Osteocyte (in vitro differentiated cells): ENCODE measurements at places on chromosomes 5 and 9. TPM values are rescaled to one million over a fixed set of nuclear protein-coding genes. Genes with fewer than 3 reads are reported as not detected.

DNA sequence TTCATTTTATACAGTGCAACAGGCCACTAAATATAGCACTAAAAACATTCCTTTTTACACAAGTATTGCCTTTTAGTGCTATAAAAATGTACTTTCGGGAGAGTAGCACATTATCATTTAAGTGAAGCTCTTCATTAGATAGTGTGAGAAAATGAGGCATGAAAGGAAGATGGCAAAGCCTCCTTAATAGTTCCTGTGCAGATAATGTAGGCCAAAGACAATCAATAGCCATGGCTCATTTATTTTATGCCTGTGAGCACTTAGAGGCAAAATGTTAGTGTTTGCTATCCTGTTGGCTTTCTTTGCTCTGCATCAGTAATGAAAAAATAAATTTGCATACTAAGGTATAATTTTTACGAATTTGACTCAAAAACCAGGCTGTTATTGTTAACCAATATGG is 929.5 kb upstream of the C9orf72 start:
- H3K27ac ChIP-seq = no peak overlapping the region
- H3K4me1 ChIP-seq = no peaks in the 10 kb centered on the region
- DNase-seq = no peak
- H3K27me3 ChIP-seq = no peaks in the 10 kb centered on the region

GRCh38 chr5:53403758-53404157 is 76.7 kb upstream of the FST start:
- H3K27me3 ChIP-seq = no peaks in the 10 kb centered on the region
- H3K4me1 ChIP-seq = peaks cover 30% of the 10 kb centered on the region
- no peak for DNase-seq
- no peak overlapping the region for H3K4me3 ChIP-seq
- H3K36me3 ChIP-seq = no peaks in the 10 kb centered on the region

ORM1 gene
- not detected in 2 replicates for total RNA-seq

GRCh38 chr5:132485641-132486317 is 4.8 kb downstream of the IRF1 start:
- no peak for DNase-seq
- no peak overlapping the region for H3K4me3 ChIP-seq
- no peak overlapping the region for H3K27ac ChIP-seq
- no peaks in the 10 kb centered on the region for H3K27me3 ChIP-seq
- H3K4me1 ChIP-seq = peaks cover 33% of the 10 kb centered on the region
- H3K36me3 ChIP-seq = peaks cover 53% of the 10 kb centered on the region

TNC gene
- 75.1 and 81.8 TPM in 2 replicates for total RNA-seq

- DNase-seq = peak; percentile 40
- no peaks in the 10 kb centered on the region for H3K4me1 ChIP-seq
- H3K27ac ChIP-seq = no peak overlapping the region
Measured at GRCh38 chr9:98558575-98558974, 150.2 kb downstream of the GABBR2 start.

MGAT1 gene
- total RNA-seq = 137 and 140 TPM in 2 replicates

DNA sequence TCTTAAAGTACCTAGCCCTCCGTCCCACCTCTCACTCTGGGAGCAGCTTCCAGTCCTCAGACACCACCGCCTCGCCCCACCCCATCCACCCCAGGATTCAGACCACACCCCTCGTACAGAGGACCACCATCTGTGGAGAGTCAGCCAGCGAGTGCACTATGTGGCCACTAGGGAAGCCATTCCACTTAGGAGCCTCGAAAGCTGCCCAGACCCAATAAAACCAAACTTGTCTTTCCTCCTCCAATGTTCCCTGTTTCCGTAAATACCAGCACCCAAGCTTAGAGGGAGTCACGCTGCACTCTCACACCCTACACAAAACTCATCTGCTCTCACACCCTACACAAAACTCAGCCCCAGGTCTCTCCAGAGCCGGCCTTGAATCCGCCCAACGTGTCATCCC is 1.9 kb downstream of the GCNT4 start:
- no peak overlapping the region for H3K27ac ChIP-seq
- H3K27me3 ChIP-seq = no peaks in the 10 kb centered on the region
- peaks cover 11% of the 10 kb centered on the region for H3K36me3 ChIP-seq
- no peak overlapping the region for H3K4me3 ChIP-seq
- H3K4me1 ChIP-seq = peaks cover 60% of the 10 kb centered on the region
- no peak for DNase-seq

GRCh38 chr5:138724470-138725146 is 28.6 kb upstream of the CTNNA1 start:
- no peaks in the 10 kb centered on the region for H3K36me3 ChIP-seq
- H3K27me3 ChIP-seq = peaks cover 2% of the 10 kb centered on the region
- H3K4me3 ChIP-seq = no peak overlapping the region
- no peak for DNase-seq
- H3K4me1 ChIP-seq = peaks cover 20% of the 10 kb centered on the region

GCNT1 gene
- total RNA-seq = 8.0 and 8.6 TPM in 2 replicates

DNA sequence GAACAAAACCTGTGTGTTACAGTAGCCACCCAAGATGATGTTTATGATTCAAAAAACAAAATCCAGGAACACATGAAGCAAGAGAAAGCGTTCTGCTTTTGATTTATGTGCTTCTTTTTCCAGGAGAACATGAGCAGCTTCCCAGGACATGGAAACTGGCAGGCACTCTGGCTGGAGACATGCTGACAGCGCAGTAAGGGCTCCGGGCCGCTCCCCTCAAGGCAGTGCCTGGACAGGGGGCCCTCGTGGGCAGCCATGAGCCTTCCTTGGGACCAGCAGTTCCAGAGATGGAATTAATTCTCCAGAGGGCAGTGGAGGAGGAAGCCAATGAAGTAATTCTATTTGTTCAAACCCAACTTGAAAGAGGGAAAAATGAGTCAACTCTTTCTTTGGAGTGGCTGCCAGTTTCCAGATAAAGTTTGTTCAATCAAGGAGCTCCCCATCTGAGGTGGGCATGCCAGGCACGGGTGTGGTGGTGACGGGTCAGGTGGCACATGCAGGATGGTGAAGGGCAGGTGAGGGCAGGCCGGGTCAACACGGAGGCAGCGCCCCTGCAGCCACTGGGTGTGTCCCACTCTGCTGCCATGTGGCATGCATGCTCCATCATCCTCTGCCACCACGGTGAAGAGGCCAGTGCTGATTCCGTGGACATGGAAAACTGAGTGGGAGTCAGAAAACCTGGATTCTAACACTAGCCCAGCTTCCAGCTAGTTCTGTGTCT is 83.8 kb downstream of the OTULIN start:
- H3K27ac ChIP-seq = no peak overlapping the region
- H3K27me3 ChIP-seq = no peaks in the 10 kb centered on the region
- no peak for DNase-seq
- H3K36me3 ChIP-seq = peaks cover 21% of the 10 kb centered on the region

DNA sequence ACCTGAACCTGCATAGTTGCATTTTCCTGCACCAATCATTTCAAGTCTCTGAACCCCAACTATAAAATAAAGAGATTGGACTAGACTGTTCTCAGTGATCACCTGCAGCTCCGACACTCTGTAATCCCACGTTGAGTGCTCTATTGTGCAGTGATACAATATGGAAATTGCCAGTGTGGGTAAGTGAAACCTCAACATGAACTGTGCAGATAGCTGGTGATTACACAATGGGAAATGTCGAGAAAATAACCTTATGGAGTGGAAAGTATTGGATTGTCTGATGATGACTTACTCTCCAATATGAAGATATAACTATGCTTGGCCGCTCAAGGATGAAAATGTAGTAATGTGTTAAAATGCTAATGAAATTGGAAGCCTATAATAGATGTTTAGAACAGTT is 293.1 kb upstream of the BRINP1 start:
- H3K27ac ChIP-seq = no peak overlapping the region
- no peaks in the 10 kb centered on the region for H3K36me3 ChIP-seq
- H3K27me3 ChIP-seq = no peaks in the 10 kb centered on the region
- H3K4me3 ChIP-seq = no peak overlapping the region
- H3K4me1 ChIP-seq = no peaks in the 10 kb centered on the region

ADAMTS19 gene
- total RNA-seq = 0.08 TPM in 1 of 2 replicates, not detected in the other

- no peak overlapping the region for H3K4me3 ChIP-seq
- no peak overlapping the region for H3K27ac ChIP-seq
- H3K4me1 ChIP-seq = no peaks in the 10 kb centered on the region
- no peaks in the 10 kb centered on the region for H3K27me3 ChIP-seq
- no peaks in the 10 kb centered on the region for H3K36me3 ChIP-seq
Measured at GRCh38 chr9:78640728-78641127, 343.8 kb downstream of the PSAT1 start.

- H3K27ac ChIP-seq = no peak overlapping the region
- H3K27me3 ChIP-seq = no peaks in the 10 kb centered on the region
- peaks cover 10% of the 10 kb centered on the region for H3K36me3 ChIP-seq
- H3K4me3 ChIP-seq = no peak overlapping the region
Measured at GRCh38 chr9:136907011-136907914, 20.9 kb downstream of the TRAF2 start.

- no peaks in the 10 kb centered on the region for H3K27me3 ChIP-seq
- H3K27ac ChIP-seq = peak overlapping the region; percentile 91
- peaks cover 9% of the 10 kb centered on the region for H3K36me3 ChIP-seq
- H3K4me3 ChIP-seq = no peak overlapping the region
- no peak for DNase-seq
- peaks cover 54% of the 10 kb centered on the region for H3K4me1 ChIP-seq
Measured at GRCh38 chr9:112049811-112050516, 125.1 kb downstream of the SUSD1 start.

- H3K27me3 ChIP-seq = no peaks in the 10 kb centered on the region
- H3K36me3 ChIP-seq = peaks cover 31% of the 10 kb centered on the region
- H3K27ac ChIP-seq = no peak overlapping the region
- H3K4me3 ChIP-seq = no peak overlapping the region
- H3K4me1 ChIP-seq = no peaks in the 10 kb centered on the region
Measured at GRCh38 chr5:119537704-119538103, 85.4 kb downstream of the HSD17B4 start.

DNA sequence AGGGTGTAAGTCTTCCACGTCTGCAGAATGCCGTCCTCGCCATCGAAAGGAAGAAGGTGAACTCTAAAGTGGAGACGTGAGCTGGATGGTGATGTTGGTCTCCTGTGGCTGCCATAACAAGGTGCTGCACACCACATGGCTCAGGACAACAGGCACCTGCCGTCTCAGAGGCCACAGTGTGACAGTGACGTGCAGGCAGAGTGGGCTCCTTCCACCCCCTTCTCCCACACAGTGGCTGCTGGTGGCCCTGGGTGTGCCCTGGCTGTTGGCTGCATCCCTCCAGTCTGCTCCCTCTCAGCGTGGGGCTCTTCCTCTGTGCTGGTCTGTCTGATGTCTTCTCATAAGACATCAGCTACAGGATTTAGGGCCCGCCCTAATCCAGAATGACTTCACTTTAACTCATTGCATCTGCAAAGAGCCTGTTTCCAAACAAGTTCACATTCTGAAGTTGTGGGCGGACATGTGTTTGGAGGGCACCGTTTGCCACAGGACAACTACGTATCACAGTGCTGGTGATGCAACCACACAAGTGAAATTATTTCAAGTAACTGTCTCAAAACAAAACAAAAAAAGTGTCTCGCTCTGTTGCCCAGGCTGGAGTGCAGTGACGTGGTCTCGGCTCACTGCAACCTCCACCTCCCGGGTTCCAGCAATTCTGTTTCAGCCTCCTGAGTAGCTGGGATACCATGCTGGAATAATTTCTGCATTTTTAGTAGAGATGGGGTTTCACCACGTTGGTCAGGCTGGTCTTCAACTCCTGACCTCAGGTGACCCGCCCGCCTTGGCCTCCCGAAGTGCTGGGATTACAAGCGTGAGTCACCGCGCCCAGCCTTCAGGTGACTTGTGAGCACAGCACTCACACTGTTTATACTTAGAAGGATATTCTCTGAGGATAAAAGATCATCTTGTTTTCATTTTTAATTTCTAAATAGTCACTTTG is 31.2 kb upstream of the CLPTM1L start:
- no peak for DNase-seq
- H3K36me3 ChIP-seq = no peaks in the 10 kb centered on the region
- H3K27ac ChIP-seq = no peak overlapping the region

DNA sequence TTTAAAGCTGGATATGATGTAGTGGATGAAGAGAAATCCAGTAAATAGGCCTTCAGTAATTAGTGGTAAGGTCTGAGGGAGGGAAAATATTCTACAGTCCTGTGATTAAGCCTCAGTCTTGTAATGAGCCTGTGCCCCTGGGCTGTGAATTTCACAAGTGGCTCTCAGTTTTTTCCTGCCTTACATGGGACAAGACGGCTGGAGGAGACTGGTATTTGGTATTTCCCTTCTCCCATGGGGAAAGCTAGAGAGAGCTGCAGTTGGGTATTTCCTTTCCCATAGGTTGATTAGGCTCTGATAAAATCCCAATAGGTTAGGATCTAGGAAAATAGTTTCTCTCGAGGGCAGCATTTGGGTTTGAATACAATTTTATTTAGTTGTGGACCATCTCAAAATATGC is 62.2 kb upstream of the GNA14 start:
- H3K36me3 ChIP-seq = peaks cover 12% of the 10 kb centered on the region
- peak overlapping the region; percentile 47 for H3K27ac ChIP-seq
- H3K4me3 ChIP-seq = no peak overlapping the region
- no peak for DNase-seq

DNA sequence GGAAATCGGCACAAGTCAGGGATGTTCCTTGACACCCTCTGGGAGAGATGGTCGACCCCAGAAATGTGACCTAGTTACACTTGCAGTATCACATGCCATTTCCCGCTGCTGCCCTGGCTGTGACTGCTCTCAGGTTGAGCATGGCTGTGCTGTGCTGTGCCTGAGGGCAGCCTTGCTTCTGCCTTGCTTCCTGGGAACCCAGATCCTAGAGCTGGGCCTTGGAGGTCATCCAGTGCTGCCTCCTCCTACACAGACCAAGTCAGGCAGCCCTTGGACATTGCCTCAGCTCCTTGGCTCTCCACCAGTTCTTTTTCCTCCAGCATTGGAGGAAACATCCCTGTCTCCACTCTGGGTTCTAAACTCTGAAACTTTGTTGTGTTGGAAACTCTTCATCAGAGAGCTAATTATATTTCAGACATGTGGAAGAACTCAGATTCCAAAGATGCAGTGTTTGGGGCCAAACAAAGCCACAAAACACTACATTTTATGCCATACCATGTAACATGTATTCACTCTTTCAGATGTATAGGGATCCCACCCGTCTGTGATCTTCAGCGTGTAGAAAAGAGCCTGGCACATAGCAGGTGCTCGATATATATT is 6.1 kb downstream of the MAMDC2 start:
- H3K27ac ChIP-seq = peak overlapping the region; percentile 79
- H3K4me3 ChIP-seq = no peak overlapping the region
- no peak for DNase-seq
- peaks cover 70% of the 10 kb centered on the region for H3K4me1 ChIP-seq
- no peaks in the 10 kb centered on the region for H3K27me3 ChIP-seq

DNA sequence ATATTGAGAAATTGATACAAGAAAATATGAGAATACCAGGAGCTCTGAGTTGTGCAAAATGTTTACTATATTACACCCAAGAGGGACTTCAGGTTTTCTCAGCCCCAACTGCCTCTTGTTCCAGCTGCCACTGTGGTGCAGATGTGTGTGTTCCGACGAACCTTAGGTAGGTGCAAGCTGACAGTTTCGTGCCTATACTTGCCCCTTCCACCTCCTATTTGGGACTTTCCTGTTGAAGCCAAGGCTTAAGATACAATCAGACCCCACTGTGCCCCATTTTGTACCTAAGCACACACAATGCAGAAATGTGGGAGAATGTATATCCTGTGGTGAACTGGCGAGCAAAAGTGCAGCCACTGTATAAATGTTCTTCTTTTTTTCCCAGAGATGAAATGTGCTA is 80.2 kb downstream of the LURAP1L start:
- H3K27me3 ChIP-seq = no peaks in the 10 kb centered on the region
- no peak for DNase-seq
- H3K4me1 ChIP-seq = peaks cover 20% of the 10 kb centered on the region
- no peak overlapping the region for H3K27ac ChIP-seq
- no peak overlapping the region for H3K4me3 ChIP-seq
